ENCODE measurements at places on chromosomes 11 and 22. TPM values are rescaled to one million over a fixed set of nuclear protein-coding genes. Genes with fewer than 3 reads are reported as not detected.

The RIMBP3B gene
- not detected for total RNA-seq

The ADM2 gene
- 1.8 TPM for total RNA-seq

DNA sequence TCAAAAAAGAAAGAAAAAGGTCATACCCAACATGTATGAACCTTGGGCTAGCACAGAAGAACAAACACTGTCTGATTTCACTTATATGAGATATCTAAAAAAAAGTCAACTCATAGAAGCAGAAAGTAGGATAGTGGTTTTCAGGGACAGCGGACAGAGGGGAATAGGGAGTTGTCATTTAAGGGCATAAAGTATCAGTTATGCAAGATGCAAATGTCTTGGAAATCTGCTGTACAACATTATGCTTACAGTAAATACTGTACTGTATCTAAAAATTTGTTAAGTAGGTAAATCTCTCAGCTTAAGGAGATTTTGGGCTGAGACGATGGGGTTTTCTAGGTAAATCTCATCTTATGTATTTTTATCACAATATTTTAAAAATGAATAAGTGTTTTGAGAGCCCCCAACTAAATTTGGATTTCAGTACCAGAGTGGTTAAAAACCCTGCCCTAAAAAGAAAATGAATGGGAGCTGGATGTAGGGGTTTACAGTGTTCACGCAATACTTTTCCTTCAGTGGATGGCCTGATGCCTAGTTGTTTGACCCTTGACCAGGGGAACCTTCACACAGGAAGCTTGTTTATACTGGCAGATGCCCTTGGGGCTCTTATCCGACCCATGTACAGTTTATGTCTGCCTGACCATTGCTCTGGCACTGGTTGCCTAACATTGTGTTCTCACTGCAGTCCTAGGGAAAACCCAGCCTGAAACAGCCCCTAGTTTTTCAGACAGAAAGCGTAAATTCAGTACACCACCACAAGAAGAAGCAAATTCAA, 34.8 kb downstream of the SLC22A9 start:
- peak; percentile 44 for DNase-seq
- peaks cover 18% of the 10 kb centered on the region for H3K4me1 ChIP-seq
- no peak overlapping the region for H3K4me3 ChIP-seq
- H3K36me3 ChIP-seq, result no peaks in the 10 kb centered on the region
- H3K27ac ChIP-seq, result peak overlapping the region; percentile 84

The OSBPL5 gene
- total RNA-seq, result 5.6 TPM

The MMP11 gene
- total RNA-seq, result 33.7 TPM

GRCh38 chr11:28058333-28058732, 49.6 kb downstream of the KIF18A start:
- no peaks in the 10 kb centered on the region for H3K4me1 ChIP-seq
- DNase-seq, result no peak
- no peak overlapping the region for H3K27ac ChIP-seq
- no peaks in the 10 kb centered on the region for H3K27me3 ChIP-seq
- H3K36me3 ChIP-seq, result no peaks in the 10 kb centered on the region

DNA sequence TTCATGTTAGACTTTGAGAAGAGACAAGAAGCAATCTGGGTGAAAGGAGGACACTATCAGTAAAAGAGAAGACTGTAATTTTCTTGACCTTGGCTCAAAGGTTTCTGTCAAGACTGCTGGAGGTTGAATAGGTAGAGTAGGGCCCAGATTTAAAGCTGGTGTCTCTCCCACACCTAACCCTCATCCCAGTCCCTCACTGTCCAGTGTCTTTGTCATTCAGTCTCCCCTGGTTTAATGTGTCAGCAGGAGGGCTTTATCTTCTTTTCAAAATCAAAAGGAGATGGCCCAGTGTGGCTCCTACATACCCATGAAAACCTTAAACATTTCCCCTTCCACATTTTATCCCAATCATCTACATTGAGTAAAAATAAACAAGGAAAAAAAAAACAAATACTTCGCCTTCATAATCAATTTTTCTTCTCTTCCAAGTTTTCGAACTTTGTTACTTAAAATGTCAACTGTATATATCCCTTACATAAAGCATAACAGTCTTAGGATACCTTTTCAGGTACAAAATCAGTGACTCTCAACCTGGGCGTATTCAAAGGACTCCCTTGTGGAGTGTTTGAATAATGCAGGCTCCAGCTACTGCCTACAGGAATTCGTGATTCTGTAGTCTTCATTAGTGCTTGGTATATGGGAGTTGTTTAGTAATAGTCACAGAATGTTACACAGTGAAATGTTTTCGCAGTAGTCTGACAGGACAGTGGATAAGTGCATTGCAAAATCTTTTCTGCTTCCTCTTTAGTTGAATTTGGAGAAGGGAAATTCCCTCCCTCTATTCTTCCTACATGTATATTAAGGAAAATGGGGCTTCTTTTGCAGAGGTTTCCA, 87.2 kb downstream of the FAT3 start:
- H3K36me3 ChIP-seq, result no peaks in the 10 kb centered on the region
- H3K4me3 ChIP-seq, result no peak overlapping the region
- H3K4me1 ChIP-seq, result peaks cover 4% of the 10 kb centered on the region
- no peak for DNase-seq

The CNTN5 gene
- 0.05 TPM for total RNA-seq

- no peaks in the 10 kb centered on the region for H3K27me3 ChIP-seq
- no peak overlapping the region for H3K4me3 ChIP-seq
- no peaks in the 10 kb centered on the region for H3K36me3 ChIP-seq
- H3K4me1 ChIP-seq, result no peaks in the 10 kb centered on the region
These were observed 549.4 kb upstream of the API5 start for GRCh38 chr11:42762348-42762747.

Measured in liver (tissue), 10 donors.